ENCODE measurements at places on chromosomes 4 and X.

GRCh38 chr4:3527101-3527913, 4.9 kb downstream of the LRPAP1 start:
- no peak for DNase-seq

DNA sequence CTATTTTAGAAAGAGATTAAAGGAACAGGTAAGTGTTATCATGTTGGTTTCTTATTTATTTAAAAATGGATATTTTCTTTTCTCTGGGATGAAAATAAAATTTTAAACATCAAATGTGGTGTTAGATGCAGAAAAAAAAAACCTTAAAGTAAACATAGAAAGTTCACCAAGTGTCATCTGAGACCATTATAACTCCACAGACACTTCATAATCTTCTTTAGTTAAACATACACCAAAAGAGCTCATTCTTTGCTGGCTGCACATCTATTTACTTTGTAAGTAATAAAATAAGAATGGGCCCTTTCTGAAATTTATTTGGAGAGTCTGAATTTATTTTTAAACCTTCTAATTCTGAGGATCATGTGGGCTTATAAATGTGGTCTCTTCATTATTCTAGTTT, 460.7 kb upstream of the CTSO start:
- DNase-seq, result no peak

- no peak for DNase-seq
These were observed 91.5 kb downstream of the HTR2C start for GRCh38 chrX:114675365-114675764.

GRCh38 chr4:185859111-185859510, 47.1 kb upstream of the SORBS2 start:
- DNase-seq, result no peak

- DNase-seq, result no peak
These were observed 147.0 kb upstream of the CTSO start for GRCh38 chr4:156100651-156101050.

DNA sequence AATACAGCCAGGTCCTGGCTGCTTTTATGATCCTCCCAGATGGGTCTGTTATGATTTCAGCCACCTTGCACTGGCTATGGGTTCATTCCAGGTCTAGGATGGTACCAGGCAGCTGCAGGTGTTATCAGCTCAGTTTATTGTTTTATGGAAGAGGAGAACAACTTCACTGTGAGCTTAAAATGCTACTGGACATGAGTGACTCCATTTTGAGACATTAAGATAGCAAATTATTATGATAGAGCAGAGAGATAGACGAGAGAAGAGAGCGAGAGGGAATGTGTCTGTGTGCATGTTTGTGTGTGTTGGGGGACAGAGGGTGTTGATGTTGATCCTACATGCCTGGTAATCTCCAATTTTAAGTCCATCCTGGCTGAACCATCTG, 820.2 kb downstream of the FSTL5 start:
- no peak for DNase-seq

GRCh38 chr4:53009824-53010223, 147.7 kb downstream of the RASL11B start:
- no peak for DNase-seq

- no peak for DNase-seq
These were observed 8.2 kb downstream of the BMP2K start for GRCh38 chr4:78784236-78784865.

DNA sequence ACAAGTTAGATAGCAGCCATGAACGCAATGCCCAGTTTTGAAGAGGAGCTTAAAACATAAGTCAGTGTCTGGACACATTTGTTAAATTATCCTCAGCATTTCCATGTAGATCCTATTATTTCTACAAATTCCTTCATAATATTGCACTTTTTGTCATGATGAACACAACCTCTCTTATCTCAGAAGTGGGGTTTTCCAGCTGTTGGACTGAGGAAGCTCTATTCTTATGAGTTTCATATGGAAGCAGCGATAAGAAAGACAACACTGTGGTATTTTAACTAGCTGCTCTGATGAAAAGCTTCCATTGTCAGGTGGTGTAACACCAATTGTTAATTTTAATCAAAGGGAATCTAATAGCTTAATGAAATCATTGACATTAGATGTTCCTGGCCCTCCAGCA, 308.7 kb downstream of the GBA3 start:
- DNase-seq, result no peak

DNA sequence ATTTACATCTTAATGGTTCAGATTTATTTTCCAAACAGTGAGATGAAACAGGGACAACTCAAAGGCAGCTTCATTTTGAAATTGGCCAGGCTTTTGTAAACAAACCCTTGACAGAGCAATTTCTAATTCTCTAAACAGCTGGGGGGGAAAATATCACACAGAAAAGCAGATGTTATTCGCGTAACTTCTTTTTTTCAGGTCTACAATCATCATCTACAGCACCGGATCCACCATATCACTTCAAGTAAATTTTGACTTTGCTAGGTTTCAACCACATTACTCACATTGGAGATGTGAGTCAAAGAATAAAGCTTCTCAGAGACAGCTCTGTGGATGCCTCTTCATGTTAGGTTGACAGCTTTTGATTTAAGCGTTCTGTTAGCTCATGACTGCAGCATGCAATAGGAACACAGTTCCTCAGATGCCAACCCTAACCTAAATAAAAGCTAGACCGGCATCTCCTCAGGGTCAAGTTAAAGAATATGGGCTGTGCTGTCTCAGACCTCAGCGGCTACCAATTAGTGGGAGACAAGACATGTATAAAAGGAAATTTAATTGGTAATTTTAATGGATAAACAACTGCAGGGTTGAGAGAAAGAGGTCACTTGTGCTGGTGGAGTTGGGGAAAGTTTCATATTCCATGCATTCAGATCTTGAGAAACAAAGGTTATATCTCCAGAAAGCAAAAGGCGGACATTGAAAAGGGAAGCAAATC, 26.8 kb downstream of the AMELX start:
- DNase-seq, result no peak

DNA sequence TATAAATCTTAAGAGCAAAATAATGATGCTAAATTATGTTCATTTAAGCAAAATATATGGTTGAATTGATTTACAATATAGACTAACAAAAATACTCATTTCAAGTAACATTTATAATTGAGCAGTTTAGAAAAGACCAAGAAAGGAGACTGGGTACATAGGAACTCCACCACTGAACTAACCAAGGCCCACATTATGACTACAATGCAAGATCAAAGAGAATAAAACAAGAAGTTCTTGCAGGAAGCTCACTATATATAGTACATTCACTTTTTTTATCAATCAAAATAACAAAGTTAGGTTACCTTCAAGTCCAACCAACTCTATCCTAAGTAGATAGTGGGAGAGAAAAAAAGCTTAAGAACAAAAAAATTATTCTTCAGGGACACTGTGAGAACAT, 8.0 kb downstream of the CHIC2 start:
- no peak for DNase-seq

DNA sequence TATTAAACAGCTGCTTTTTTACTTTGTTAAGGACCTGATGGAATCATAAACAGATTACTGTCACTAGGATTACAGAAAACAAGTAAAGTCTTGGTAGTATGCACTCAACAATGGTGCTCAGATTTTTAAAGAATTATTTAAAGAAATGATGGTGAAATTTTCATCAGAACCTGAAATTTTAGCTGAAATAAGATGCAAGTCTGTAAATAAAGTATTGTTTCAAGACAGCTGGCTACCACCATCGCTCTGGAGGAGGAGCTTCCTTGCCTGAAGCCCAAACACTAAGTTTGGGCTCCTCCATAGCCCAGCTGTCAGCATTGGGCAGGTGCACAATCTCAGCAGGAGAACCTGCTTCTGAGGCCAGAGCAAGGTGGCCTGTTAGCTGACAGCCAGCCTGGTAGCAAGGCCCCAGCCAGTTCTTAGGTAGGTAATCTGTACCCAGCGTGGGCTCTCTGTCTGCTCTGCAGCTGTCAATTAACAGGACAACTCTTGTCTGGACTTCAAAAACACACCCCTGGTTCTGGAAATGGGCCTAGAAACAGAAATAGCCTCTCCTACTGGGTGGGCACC, 4.6 kb downstream of the GAB1 start:
- no peak for DNase-seq

- no peak for DNase-seq
These were observed 60.0 kb downstream of the FHIP1A start for GRCh38 chr4:151468715-151469696.

DNA sequence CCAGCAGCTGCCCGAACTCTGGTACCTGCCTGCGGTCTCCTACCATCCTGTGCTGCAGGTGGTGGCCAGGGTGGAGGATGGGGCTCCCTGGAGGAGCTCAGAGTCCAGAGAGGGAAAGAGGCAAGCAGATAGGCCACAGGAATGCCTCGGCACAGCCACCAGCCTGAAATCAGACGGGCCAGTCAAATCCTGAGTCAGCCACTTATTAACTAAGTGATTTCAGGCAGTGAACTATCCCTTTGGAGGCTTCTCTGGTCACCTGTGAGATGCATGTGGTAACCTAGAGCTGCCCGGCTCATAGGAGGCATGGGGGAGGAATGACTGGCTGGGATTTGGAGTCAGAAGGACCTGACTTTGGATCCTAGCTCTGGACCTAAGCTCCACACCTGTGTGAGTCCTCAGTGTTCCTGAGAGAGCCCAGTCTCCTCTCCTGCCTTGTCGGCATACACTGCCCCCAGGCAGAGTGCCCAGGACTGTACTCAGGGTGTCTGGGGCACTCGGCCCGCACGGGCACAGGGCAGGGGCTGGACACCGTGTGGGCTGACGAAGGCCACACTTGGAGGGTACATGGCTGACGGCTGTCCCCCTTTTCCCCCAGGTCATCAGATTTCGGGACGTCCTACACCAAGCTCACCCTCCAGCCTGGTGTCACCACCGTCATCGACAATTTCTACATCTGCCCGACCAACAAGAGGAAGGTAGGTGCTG, 96.4 kb upstream of the PSAPL1 start:
- no peak for DNase-seq

DNA sequence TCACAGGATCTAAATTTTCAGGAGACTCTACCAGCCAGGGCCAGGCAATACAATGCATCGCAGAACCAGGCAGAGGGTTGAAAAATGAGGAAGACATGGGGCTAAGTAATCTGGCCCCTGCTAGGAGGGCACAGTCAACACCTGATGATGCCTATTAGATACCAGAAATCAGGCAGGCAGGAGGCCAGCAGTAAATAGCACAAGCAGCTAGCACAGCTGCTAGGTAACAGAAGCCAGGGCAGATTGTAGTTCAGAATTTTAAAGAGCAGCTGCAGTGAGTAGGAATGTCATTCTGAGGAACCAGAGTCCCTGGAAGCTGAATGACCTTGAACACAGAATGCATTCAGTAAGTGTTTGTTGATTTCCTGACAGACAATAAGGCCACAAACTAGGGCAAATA, 38.8 kb upstream of the TRPC5OS start:
- DNase-seq, result no peak

- no peak for DNase-seq
These were observed 118.6 kb downstream of the PTTG2 start for GRCh38 chr4:38078590-38079421.

- DNase-seq, result no peak
These were observed 34.7 kb upstream of the AREG start for GRCh38 chr4:74410272-74410671.

GRCh38 chrX:79107891-79108718, 36.4 kb upstream of the GPR174 start:
- no peak for DNase-seq

DNA sequence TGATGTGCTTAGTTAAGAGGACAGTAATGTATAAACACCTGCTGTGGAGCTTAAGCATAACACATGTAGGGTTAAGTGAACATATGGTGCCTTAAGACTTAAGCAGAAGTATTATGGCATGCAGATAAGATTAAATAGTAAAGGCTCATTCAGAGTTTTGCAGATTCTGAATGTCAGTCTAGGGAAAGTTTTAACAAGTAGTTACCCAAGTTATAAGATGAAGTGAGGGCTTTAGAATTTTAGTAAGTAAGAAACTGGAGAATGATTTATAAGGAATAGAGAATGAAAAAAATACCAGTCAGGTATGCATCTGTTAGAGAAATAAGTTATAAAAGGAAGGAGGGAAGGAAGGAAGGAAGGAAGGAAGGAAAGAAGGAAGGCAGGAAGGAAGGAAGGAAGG, 902.1 kb downstream of the TRAM1L1 start:
- no peak for DNase-seq

- DNase-seq, result no peak
These were observed 40.4 kb upstream of the BRS3 start for GRCh38 chrX:136447308-136447707.

DNA sequence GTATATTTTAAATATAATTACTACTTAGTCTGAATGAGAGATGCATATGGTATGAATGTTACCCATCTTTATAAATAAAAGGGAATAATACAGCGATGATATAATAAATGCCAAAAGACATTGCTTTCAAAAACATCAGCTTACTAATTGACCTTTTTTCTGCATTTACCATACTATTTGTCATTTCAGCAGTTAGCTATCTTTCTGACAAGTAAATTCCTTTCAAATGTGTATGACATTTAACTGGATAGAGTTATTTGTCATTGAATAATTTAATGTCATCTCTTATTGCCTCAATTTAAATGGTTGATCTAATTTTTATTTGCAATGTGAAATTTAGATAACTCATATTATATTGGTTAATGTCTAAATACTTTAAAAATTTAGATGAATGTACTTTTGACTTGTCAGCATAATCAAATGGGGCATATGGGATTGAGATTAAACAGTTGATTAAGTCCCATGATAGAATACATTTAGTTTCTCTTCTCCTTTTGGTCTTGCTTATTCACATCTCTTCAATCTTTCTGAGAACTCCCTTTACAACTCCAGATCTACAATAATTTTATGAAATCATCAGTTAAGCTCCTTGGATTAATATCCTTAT, 350.9 kb downstream of the PCDH18 start:
- DNase-seq, result no peak

GRCh38 chr4:96952610-96953009, 1112.7 kb downstream of the PDHA2 start:
- DNase-seq, result no peak

- no peak for DNase-seq
These were observed 36.3 kb upstream of the SPIN4 start for GRCh38 chrX:63387411-63387810.

- no peak for DNase-seq
These were observed 13.7 kb upstream of the TMSB4X start for GRCh38 chrX:12961196-12961718.

DNA sequence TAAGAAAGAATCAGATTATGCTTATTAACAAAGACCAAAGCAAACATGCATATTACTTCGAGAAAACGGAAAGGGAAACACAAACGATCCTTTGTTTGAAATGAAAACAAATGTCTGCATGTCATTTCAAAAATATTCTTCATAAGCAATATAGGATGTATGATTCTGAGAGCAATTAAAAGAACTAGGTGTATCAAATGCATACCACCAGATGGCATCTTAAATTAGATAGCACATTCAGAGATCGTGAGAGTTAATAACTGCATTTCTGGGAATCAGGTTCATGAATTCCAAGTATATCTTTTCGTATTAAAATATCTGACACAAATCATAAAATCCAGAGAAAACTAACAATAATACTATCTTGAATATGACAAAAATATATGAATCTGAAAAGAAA, 159.5 kb downstream of the PPP3CA start:
- no peak for DNase-seq

GRCh38 chr4:3199653-3200422, 49.1 kb upstream of the MSANTD1 start:
- DNase-seq, result no peak

All from stimulated activated CD8-positive, alpha-beta memory T cell treated with anti-CD3 and anti-CD28 coated beads, Interleukin-7, amount 100 ng/mL, for 1 hour (primary cell).